A549 (cell line): ENCODE measurements at places on chromosomes 4 and X. TPM values are rescaled to one million over a fixed set of nuclear protein-coding genes. Genes with fewer than 3 reads are reported as not detected.

DNA sequence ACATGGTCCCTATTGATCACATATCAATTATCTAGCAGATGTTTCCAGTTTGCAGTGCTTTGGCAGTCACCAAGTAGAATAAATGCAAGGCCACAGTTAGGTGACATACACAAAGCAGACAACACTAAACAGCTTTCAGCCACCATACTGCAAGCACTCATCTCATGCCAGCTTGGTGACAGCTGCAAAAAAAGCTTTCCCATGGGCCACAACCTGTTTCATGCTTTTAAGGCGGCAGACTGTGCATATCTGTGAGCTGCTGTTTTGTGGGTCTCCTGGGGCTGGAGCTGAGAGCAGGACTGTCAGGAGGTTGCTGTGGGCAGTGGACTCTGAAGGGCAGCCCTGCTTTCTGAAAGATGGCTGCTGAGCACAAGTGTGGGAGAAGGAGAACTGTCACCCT, 82.6 kb downstream of the FHDC1 start:
- DNase-seq: no peak

DNA sequence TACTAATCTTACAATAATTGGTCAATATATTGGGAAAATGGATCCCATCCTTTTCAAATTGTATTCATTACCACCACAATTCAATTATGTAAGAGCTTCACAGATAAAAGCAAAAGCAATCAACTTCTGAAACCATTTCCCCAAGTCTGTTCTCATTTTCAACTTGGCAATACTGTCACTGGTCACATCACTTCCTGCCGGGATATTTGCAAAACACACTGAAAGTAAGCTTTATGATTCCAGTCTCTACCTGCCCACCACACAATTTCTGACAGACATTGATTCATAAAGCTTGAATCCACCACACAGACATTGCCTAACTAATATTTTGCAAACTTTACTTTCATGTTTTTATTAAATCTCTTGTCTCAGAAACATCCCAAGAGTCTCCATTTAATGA, 53.6 kb downstream of the LIN54 start:
- no peak for DNase-seq

DNA sequence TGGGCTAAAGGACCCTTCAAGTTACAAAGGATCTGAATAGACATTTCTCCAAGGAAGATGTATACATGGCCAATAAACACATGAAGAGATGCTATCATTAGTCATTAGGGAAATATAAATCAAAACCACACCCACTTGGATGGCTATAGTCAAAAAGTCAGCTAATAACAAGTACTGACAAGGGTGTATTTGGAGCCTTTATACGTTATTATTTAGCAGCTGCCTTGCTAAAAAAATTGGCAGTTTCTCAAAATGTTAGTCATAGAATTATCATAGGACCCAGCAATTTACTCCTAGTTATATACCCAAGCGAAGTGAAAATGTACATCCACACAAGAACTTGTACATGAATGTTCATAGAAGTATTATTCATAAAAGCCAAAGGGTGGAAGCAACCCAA, 112.7 kb upstream of the DUSP21 start:
- DNase-seq: no peak

DNA sequence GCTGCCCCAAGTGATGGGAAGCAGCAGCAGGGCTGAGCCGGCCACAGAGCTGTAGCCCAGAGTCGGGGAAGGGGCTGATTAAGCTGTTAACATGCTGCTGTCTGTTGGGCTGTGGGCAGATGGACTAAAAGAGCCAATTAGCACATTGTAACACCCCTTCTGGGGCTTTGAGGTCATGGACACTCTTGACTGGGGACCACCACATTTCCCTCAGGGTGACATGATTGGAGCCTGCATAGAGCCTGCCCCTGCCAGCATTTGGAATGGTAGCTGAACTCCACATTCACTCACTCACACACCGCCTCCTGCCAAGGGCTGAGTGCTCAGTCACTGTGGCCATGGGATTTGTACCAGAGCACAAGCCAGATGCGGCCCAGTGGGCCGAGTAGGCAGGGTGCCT, 646.9 kb downstream of the FAT4 start:
- no peak for DNase-seq

GRCh38 chrX:100931925-100932285, 3.2 kb upstream of the XKRX start:
- DNase-seq: no peak

- DNase-seq: no peak
Observed at GRCh38 chr4:54073271-54073880, 9.0 kb upstream of the CHIC2 start.

DNA sequence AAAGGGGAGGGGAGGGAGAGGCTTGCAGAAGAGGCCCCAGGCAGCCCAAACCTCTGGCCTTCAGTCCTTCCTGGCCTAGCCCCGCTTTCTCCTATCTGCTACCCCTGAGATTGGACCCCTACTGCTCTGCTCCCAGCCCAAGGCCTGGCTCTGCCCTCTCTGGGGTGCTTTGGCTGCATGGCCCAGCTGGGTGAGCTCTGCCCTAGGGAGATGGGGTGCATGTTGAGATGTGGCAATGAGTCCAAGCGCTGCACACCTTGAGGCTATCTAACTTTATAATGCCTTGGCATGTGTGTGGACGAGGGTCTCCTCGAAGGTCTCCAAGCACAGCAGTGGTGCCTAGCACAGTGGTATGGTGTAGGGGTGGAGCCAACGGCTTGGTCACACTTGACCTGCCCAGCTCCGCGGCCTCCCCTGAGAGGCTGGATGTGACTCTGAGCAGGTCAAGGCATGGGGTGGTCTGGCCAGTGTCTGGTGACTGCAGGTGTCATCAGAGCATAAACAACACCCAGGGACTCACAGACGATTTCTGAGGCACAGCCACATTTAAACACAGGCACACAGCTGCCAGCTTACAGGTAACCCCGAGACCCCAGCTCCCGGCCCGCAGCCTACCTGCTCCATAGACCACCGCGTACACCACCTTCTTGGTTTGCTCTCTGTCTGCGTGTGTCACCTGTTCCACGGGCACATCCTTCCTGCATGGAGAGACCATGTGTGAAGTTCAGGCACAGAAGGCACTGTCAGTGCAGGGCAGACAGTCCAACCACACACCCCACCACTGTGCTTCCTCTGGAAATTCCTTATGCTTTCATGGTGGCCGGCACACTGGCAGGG, 36.3 kb downstream of the NAT8L start:
- DNase-seq: no peak

GRCh38 chr4:76879731-76880364, 18.1 kb downstream of the SOWAHB start:
- no peak for DNase-seq

DNA sequence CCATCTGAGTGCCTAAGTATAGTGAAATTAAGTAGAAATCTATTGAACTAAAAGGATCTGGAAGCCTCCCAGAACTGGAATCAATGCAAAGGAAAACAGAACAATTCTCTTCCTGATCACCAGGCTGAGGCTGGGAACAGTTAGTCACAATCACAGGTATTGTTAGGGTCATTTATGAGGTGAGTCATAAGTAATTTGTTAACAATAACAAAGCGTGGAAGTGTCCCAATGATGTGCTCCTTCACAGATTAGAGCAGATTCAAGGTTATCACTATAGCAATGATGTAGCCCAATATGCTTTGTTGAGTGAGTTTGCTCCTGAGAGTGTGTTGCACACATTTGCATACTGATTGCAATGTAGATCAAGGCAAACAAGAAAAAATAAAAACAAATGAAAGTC, 228.1 kb downstream of the ZNF674 start:
- DNase-seq: peak; percentile 47

DNA sequence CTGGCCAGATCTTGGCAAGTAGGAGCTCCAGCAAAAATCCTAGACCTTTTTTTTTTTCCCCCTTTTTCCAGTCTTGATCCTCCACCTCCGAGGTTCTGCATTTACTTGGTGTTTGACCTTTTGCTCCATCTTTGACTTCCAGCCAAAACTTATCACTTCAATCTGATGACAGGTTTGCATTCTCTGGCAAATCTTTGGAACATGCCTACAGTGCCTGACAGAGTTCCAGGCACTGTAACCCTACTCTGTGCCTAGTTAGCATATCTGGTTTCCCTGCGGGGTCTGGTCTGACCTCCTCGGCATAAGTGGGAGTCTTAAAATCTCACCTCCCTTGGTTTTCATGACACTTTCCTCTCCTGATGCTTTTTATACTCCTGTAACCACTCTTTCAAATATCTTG, 39.4 kb upstream of the NR3C2 start:
- no peak for DNase-seq

GRCh38 chr4:173699841-173700475, 169.9 kb upstream of the HAND2 start:
- DNase-seq: no peak

- DNase-seq: peak; percentile 60
Observed at GRCh38 chr4:99462875-99463464, 27.8 kb upstream of the ADH7 start.

GRCh38 chr4:124178449-124179021, 534.0 kb downstream of the ANKRD50 start:
- DNase-seq: no peak

GRCh38 chr4:123480706-123481418, 84.3 kb downstream of the SPRY1 start:
- no peak for DNase-seq

GRCh38 chr4:142850478-142850877, 4.4 kb upstream of the INPP4B start:
- no peak for DNase-seq

DNA sequence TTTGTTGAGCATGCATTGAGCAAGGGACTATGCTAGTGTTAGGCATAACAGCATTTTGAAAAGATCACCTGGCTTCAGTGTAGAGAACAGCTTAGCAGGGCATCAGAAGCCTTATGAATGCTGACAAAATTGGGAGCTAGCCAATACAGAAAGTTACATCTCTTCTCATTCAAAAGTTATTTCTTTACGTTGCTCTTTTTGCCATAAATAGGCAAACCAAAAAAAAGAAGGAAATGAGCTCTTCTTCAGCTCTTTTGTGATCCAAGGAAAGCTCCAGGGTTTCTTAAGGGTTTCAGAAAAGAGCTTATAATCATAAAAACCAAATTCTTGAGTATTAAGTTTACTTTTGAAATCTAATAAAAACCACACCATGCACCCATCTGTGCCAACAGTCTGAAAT, 35.2 kb upstream of the LNX1 start:
- DNase-seq: no peak

The XAGE2 gene
- polyA plus RNA-seq: not detected in 3 replicates

The TMPRSS11B gene
- not detected in 3 replicates for polyA plus RNA-seq

The TRO gene
- 1.1 to 1.4 TPM (median 1.3 TPM) in 3 replicates for polyA plus RNA-seq

The DMP1 gene
- not detected in 3 replicates for polyA plus RNA-seq

The ARMCX1 gene
- 0.29 to 0.48 TPM (median 0.40 TPM) in 3 replicates for polyA plus RNA-seq

The PCSK1N gene
- polyA plus RNA-seq: 15.9 to 22.9 TPM (median 21.2 TPM) in 3 replicates
